SJCRH30 (cell line): ENCODE measurements at places on chromosomes 4 and X. TPM values are rescaled to one million over a fixed set of nuclear protein-coding genes. Genes with fewer than 3 reads are reported as not detected.

DNA sequence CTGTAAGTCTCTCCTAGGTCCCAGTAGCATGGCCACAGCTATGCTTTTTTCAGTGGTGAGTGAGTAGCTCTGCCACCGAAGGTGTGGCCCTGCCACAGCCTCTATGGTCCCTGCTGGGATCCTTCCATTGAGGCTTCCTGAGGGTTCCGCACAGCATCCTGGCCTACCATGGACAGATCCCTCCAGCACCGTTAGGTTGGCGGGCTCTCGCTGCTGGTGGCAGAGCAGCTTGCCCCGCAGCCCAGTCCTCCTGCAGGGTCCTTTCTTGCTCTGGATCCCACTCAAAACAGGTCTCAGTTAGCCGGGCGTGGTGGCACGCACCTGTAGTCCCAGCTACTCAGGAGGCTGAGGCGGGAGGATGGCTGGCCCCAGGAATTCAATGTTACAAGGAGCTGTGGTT lies 2.4 kb upstream of the PDZD4 start:
- DNase-seq = no peak
- no peaks in the 10 kb centered on the region for H3K4me1 ChIP-seq
- H3K36me3 ChIP-seq = no peaks in the 10 kb centered on the region
- no peak overlapping the region for H3K27ac ChIP-seq
- no peak overlapping the region for H3K4me3 ChIP-seq
- H3K27me3 ChIP-seq = no peaks in the 10 kb centered on the region

- H3K4me1 ChIP-seq = peaks cover 4% of the 10 kb centered on the region; the same call in 1 of the 2 replicates
- DNase-seq = peak; percentile 57
- H3K27ac ChIP-seq = no peak overlapping the region
- no peaks in the 10 kb centered on the region for H3K27me3 ChIP-seq
- H3K36me3 ChIP-seq = no peaks in the 10 kb centered on the region
Observed at GRCh38 chr4:118879409-118879808, 9.2 kb upstream of the SYNPO2 start.

ARSJ gene
- total RNA-seq = 4.4 and 6.2 TPM in 2 replicates

MAPK10 gene
- 35.5 and 46.2 TPM in 2 replicates for total RNA-seq

CXCL8 gene
- total RNA-seq = 0.18 and 0.40 TPM in 2 replicates

DNA sequence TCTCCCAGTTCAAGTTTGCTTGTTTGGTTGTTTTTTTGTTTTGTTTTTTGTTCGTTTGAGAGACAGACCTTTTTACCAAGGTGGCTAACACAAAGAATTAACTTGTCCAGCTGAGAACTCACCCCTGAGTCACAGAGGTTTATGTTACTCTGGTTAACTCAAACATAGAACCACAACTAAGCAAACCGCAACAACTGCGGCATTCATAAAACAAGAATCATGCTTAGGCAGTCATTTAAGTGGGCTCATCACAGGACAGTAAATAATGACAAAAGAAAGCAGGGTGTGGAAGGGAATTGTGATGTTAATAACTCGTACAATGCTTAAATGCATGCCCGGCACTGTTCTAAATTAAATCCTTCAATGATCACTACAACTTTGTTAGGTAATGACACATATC lies 24.7 kb upstream of the IL13RA1 start:
- DNase-seq = peak; percentile 17
- no peak overlapping the region for H3K27ac ChIP-seq
- H3K4me1 ChIP-seq = no peaks in the 10 kb centered on the region
- no peaks in the 10 kb centered on the region for H3K36me3 ChIP-seq
- no peaks in the 10 kb centered on the region for H3K27me3 ChIP-seq

XAGE1A gene
- not detected in 2 replicates for total RNA-seq

DNA sequence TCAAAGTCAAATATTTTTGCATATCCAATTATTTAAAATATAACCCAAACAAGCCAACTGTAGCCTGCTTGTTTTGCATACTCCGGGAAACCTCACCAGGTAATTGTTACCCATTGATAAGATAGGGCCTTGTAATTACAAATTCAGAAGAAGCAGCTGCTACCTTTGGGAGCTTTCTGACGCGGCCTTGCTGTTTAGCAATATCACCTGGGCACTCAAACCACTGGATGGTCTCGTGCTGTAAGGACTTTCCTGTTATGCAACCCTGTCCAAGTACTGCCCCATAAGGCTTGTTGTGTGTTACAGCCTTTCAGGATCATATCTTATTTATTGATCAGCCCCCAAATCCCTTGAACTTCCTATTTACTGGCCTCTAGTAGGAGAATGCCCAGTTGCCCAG lies 52.1 kb downstream of the HS3ST1 start:
- DNase-seq = no peak
- H3K27me3 ChIP-seq = no peaks in the 10 kb centered on the region
- no peak overlapping the region for H3K4me3 ChIP-seq
- no peak overlapping the region for H3K27ac ChIP-seq

FRG2 gene
- 0.53 and 0.66 TPM in 2 replicates for total RNA-seq

GUCY1A1 gene
- 0.08 TPM in 1 of 2 replicates, not detected in the other for total RNA-seq

- H3K4me1 ChIP-seq = no peaks in the 10 kb centered on the region
- H3K36me3 ChIP-seq = no peaks in the 10 kb centered on the region
- no peak for DNase-seq
- H3K27me3 ChIP-seq = no peaks in the 10 kb centered on the region
- no peak overlapping the region for H3K27ac ChIP-seq
Observed at GRCh38 chrX:135346975-135347374, 37.7 kb downstream of the ETDC start.

GRCh38 chrX:136467303-136467702 lies 20.4 kb upstream of the BRS3 start:
- H3K27me3 ChIP-seq = no peaks in the 10 kb centered on the region
- H3K36me3 ChIP-seq = no peaks in the 10 kb centered on the region
- no peaks in the 10 kb centered on the region for H3K4me1 ChIP-seq
- H3K27ac ChIP-seq = no peak overlapping the region
- H3K4me3 ChIP-seq = no peak overlapping the region
- no peak for DNase-seq

- H3K4me1 ChIP-seq = no peaks in the 10 kb centered on the region
- no peaks in the 10 kb centered on the region for H3K36me3 ChIP-seq
- no peak overlapping the region for H3K4me3 ChIP-seq
- peak; percentile 46 for DNase-seq
- H3K27me3 ChIP-seq = no peaks in the 10 kb centered on the region
Observed at GRCh38 chr4:72094059-72094797, 62.4 kb downstream of the NPFFR2 start.

HERC3 gene
- total RNA-seq = 29.7 and 31.8 TPM in 2 replicates

GRCh38 chrX:21944136-21944615 lies 3.7 kb downstream of the SMS start:
- H3K4me1 ChIP-seq = no peaks in the 10 kb centered on the region
- no peak for DNase-seq

DNA sequence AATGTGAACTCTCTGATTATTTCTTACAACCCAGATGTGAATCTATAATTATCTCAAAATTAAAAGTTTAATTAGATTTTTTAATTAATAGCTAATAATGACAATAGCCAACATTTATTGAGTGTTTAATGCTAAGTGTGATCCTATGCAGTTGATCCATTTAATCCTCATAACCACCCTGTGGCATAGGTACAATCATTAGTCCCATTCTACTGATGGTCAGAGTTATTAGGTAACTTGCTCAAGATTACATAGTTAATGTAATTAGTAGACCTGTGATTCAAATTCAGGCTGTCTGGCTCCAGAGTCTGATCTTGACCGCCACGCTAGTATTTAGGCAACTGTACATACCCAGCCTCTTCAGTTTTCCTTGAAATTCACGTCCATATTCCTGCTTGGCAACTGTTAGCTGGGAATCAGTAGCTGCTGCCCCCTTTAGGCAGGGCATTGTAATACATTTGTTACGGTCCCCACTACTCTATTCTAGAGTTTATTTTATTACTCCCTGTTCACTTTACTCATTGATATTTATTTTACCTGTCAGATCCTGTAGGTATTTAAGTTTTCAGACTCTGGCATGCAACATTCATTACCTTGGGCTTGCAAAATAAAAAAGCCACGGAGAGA lies 20.6 kb upstream of the TEC start:
- no peaks in the 10 kb centered on the region for H3K27me3 ChIP-seq
- peak; percentile 63 for DNase-seq
- H3K4me1 ChIP-seq = no peaks in the 10 kb centered on the region
- no peak overlapping the region for H3K27ac ChIP-seq
- H3K36me3 ChIP-seq = no peaks in the 10 kb centered on the region

GRCh38 chrX:109187473-109188168 lies 294.3 kb downstream of the GUCY2F start:
- H3K27me3 ChIP-seq = no peaks in the 10 kb centered on the region
- no peak overlapping the region for H3K27ac ChIP-seq
- no peak overlapping the region for H3K4me3 ChIP-seq
- no peaks in the 10 kb centered on the region for H3K4me1 ChIP-seq
- H3K36me3 ChIP-seq = no peaks in the 10 kb centered on the region

- DNase-seq = no peak
- H3K4me3 ChIP-seq = no peak overlapping the region
- H3K4me1 ChIP-seq = no peaks in the 10 kb centered on the region
- H3K27ac ChIP-seq = no peak overlapping the region
- H3K36me3 ChIP-seq = no peaks in the 10 kb centered on the region
Observed at GRCh38 chr4:155307731-155308277, 69.0 kb downstream of the MAP9 start.

- DNase-seq = peak; percentile 70
- H3K4me1 ChIP-seq = peaks cover 51% of the 10 kb centered on the region
- no peaks in the 10 kb centered on the region for H3K27me3 ChIP-seq
- H3K27ac ChIP-seq = peak overlapping the region; percentile 84
- H3K4me3 ChIP-seq = no peak overlapping the region
Observed at GRCh38 chr4:76993787-76994641, 44.5 kb downstream of the SEPTIN11 start.
